GM12865 (cell line): ENCODE measurements at places on chromosomes 5 and 9.

GRCh38 chr9:73039271-73040263, 86.7 kb upstream of the ALDH1A1 start:
- no peak for DNase-seq

DNA sequence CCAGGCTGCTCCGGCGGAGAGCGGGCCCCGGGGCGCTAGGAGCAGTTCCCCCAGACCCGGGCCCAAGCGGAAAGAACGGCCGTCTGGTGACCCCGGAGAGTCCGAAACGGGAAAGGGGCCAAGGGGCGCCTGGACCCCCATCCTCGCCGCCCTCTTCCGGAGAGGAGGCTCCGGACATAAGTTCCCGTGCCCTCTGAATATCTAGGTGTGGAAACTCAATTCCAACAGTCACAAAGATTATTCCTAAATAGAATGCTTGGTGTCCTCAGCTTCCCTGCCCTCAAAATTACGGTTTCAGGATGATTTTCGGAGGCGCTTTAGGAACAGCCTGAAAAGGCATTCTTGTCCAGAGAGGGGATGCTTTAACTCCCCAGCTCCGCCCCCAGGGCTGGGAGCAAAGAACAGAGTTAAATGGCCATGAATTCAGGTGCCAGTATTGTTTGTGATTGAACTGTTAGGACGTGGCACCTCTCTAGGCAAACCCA, 681 bp upstream of the LHFPL2 start:
- no peak for DNase-seq

DNA sequence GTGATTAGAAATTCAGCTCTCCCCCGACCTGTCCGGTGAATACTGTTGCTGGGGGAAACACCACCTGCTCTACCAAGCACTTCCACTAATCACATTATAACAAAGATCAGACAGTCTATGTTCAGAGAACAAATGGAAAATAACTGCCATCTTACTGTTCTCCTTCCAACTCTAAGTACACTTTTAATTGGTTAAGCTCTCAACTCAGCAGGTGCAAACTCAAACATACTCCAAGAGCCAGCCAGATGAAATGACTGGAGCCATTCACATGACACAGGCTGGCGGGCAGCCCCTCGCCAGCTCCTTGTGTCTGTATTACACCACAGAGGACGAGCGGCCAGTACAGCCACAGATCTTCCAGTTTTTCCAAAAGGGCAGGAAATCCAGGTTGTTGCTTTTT, 16.1 kb downstream of the LIFR start:
- DNase-seq, result no peak

DNA sequence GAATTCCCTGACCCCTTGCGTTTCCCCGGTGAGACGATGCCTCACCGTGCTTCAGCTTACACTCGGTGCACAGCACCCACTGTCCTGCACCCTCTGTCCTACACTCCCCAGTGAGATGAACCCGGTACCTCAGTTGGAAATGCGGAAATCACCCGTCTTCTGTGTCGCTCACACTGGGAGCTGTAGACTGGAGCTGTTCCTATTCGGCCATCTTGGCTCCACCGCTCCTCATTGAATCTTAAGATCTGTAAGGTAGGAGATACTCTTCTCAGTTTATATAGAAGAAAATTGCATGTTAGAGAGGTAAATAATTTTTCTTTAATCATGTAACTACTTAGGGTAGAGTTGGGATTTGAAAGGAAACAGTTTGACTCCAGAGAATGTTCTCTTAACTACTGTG, 62.2 kb downstream of the DMRTA1 start:
- no peak for DNase-seq

DNA sequence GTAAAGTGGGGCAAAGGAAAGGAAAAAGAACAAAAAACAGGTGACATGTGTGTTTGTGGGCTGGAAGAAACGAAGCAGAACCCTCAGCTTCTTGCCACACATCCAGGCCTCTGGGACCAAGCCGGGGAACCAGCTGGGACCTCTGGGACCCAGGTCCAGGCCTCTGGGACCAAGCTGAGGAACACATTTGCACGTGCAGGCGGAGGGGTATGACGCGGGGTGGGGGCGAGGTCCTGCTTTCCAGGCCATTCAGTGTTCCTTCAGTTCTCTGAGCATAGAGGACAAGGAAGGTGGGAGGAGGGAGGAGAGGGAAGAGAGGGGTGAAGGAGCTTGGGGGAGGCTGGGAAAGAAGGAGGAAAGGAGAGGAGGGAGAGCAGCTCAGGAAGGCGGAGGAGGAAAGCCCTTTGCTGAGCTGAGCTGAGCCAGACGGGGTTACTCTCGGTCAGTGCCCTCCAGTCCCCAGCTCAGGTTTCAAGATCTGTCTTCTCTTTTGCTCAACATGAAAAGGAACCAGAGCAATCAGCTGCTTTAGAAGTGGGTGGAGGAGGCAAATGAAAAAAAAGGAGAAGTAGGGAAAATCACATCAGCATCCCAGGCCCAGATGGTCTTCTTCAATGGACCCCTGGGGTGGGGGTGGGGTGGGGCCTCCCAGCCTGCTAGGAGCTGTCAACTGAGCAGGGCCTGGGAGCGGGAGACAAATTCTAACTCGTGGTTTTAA, 59.1 kb downstream of the ABCA1 start:
- DNase-seq, result peak; percentile 72

- no peak for DNase-seq
Observed at GRCh38 chr5:149865746-149866145, 78.8 kb downstream of the PDE6A start.

GRCh38 chr9:114003351-114003750, 74.7 kb downstream of the AMBP start:
- DNase-seq, result no peak

DNA sequence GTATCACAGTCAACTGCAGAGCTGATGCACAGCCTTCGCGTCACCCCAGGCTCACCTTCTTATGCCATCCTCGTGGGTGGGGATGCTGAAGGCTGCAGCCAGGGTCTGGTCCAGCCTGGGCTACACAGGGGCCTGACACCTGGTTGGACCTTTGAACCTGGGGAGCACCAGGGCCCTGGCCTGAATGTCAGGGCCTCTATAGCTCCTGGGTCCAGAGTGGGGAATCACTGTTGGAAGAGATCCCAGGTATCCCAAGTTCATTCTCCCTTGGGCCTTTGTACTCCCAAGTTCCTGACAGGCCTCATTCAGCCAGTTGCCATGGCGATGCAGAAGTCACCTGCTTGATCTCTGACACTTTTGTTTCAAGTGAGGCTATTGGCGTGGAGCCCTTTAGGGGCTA, 43.8 kb downstream of the ZNF618 start:
- no peak for DNase-seq

GRCh38 chr5:180330810-180331646, 22.1 kb downstream of the GFPT2 start:
- no peak for DNase-seq

DNA sequence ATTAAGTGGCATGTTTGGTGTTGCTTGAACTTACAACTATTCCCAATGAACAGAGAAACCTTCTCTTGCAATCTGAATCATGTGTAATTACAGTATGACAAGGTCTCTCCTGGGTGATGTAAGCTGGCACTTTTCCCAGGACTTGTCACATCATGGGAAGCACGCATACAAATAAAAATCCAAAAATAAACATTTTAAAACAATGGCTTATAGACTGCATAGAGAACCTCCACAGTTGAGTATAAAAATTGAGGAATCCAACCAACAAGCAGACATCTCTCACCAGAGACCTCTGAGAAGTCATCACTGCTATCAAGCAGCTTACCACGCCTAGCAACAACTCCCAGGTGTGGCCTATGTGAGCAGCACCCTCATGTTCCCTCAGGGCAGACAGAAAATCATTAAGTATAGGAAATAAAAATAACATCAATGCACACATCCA, 3.9 kb downstream of the MLLT3 start:
- DNase-seq, result no peak

DNA sequence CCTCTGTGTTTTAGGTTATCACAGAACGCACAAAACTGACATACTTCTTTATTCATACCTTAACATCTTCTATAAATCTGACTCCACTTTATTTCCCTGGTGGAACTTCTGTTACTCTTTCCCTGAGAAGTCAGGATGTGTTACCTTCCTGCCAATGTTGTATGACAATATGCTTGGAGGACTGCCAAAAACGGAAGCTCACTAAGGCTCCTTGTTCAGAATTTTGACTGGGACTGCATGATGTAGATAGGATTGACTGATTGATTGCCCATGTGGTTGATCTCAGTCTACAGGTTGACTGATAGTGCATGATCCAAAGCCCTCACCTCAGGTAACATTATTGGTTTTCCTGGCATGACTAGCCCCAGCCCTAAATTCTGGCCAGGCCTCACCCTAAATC, 319.4 kb downstream of the TLR4 start:
- no peak for DNase-seq

- no peak for DNase-seq
Observed at GRCh38 chr5:5854087-5854486, 431.6 kb downstream of the ICE1 start.

- no peak for DNase-seq
Observed at GRCh38 chr9:27701587-27701986, 128.3 kb upstream of the C9orf72 start.

DNA sequence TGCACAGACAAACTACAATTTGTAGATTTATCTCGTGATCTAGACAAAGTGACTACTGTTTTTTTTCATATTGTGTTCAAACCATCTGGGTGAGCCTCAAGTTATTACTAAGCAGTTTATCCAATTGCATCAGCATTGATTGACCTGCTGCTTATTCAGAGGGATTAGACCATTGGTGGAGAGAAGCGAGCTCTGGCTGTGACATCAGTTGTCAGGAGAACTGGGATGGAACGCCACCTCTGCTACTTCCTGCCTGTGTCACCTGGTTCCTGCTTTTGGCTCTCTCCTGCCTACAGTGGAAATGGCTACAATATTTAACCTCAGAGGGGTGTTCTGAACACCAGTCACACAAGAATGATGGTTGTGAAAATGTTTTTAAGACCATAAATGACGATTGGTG, 12.1 kb downstream of the NR4A3 start:
- DNase-seq, result peak; percentile 51

DNA sequence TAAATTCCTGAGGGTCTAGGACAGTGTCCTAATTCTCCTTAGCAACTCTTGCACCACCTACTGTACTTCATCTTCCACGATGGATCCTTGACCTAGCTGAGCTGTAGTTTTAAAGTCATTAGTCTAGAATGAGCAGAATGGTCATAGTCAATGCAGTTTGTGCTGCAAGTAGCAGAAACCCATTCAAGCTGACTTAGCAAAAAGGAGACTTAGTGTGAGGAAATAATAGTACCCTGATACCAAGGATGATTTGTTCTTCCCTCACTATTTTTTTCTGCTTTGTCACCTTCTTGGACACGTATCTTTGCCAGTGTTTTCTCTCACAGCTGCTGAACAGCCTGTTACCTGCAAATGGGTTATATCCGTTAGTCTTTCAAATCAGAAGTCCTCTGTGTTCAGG, 5.3 kb downstream of the MFAP3 start:
- no peak for DNase-seq

GRCh38 chr5:9951865-9952516, 297.7 kb downstream of the ATPSCKMT start:
- DNase-seq, result peak; percentile 30
